Stimulated activated CD8-positive, alpha-beta memory T cell treated with anti-CD3 and anti-CD28 coated beads, Interleukin-12 subunit alpha, Interleukin-12 subunit beta, amount 100 ng/mL, for 4 hours (primary cell): ENCODE measurements at places on chromosomes 2 and 18.

- no peak for DNase-seq
These were observed 142.7 kb upstream of the DOCK10 start for GRCh38 chr2:225184948-225185347.

DNA sequence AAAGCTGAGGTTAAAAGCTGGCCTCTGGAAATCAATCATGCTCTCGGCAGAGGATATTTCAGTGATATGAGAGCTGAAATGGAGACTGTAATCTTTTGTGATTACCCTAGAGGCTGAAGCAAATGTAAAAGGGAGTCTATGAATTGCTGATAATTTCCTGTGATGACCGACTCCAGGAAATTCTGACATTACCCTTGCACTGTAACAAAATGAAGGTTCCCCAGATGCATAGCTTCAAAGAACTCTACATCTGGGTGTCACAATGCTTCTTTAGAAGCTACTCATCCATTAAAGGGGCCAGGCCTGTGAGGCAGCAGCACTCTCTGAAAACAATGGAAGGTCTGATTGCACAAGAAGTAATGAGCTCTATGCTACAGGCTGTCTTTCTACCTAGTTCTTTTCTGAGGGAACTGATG is 268.2 kb upstream of the SESTD1 start:
- no peak for DNase-seq

- DNase-seq = no peak
These were observed 49.8 kb downstream of the SLC4A5 start for GRCh38 chr2:74293191-74293991.

- DNase-seq = no peak
These were observed 97.2 kb upstream of the PKDCC start for GRCh38 chr2:41950666-41950960.

DNA sequence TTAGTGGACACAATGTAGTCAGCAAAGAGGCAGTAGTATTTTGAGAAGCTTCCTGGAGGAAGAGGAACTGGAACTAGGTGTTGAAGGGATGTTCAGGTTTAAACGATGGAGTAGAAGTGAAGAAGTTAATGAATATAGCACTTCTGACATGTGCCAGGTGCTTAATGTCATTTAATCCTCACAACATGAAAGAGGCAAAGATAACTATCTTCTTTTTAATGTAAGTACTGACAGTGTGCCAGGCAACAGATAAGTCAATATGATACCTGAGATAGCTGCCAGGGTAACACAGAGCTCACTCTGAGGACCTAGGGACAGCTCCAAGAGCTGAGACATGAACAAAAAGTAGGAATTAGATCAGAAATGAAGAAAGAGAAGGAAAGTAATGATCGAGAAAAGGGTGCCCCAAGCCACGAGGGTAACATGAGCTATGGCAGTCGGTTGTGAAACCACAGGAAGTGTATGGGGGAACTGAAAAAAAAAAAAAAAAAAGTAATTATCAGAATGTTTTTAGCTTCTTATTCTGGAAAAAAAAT is 140.7 kb downstream of the RNF144A start:
- DNase-seq = no peak

DNA sequence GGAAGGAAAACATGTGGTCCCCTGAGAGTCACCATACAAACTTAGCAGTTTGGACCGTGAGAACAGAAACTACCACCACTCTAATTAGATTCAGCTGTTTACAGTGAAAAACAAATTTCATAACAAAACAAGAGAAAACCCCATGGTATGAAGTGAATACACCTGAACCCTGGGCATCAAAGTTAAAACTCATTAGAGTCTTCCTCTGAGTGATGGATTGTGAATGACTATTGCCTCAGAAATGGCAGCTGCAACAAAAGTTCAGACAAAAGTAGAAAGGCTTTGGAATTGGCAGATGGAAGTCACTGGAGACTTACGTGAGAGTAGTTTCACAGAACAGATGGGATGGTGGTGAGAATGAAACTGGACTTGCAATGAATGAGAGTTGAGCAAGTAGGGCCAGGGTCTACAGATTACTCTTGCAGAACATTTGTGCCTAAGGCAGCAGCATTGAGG is 98.0 kb downstream of the AAK1 start:
- no peak for DNase-seq

GRCh38 chr2:189673661-189674373 is 653 bp upstream of the ANKAR start:
- DNase-seq = no peak

DNA sequence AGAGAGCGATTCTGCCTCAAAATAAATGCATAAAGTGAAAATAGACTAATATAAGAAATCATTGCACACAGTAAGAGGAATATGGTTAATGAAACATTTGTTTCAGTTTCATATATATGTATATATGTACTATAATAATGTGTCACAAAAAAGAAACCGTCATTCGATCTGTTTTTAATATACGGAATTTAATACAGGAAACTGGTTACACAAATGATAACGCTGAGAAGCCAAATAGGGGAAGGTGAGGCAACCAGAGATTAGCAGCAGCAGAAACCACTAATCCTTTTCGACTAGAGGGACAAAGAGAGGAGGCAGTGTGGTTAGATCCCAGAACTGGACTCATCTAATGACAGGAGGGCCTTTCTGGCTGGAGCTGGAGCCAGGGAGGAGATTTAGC is 64.2 kb upstream of the GREB1L start:
- no peak for DNase-seq

- no peak for DNase-seq
These were observed 38.9 kb downstream of the SETBP1 start for GRCh38 chr18:44719519-44720060.

DNA sequence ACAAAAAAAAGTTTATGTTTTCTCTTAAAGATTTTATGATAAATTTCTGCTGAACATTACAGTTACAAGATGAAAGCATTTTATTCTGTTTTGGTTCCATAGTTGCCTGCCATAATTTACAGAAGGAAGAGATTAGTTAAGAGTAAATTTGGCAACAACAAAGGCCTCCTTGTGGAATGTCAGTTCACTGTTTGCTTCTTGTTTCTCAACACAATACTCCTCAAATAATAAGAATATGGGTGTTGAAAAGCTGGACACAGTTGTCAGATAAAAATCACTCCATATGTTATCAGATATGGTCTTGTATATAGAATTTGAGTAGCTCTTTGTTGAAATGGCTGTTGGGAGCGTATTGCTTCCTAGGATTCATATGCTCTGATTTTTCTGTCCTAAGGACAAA is 359.5 kb downstream of the CPS1 start:
- no peak for DNase-seq

- no peak for DNase-seq
These were observed 1.3 kb downstream of the FMNL2 start for GRCh38 chr2:152336119-152336853.

DNA sequence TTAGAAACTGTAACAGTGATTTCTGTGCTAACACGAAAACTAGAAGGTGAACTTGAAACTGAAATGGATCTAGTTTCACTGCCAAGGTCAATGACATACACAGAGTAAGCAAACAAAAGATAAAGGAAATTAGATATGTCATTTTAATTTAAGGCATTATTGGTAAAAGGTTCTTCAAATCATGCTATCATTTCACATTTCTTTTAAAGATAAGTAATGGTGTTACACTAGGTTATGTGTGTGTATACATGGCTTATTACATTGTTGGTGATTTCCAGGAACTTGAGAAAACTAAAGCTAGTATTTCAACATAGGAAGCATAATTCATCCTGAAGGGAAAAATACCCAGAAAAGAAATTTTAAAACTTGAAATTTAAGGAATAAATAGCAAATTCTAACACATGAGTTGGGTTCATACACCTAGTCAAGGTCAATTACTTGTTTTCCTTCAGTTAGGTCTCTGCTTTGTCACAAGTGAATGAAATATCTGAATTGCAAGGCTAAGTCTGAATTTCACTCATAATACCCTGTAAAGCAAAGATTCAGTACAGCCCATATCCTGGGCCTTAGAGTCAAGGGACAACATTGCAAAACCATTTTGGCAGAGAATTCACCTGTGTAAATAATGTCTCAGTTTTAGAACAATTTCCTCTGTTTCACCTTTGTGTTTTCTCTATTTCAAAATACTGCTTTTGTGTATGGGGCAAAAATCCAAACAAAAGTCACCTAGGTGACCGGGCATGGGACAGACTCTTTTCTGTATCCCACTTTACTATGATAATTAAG is 141.6 kb downstream of the SRBD1 start:
- DNase-seq = no peak

DNA sequence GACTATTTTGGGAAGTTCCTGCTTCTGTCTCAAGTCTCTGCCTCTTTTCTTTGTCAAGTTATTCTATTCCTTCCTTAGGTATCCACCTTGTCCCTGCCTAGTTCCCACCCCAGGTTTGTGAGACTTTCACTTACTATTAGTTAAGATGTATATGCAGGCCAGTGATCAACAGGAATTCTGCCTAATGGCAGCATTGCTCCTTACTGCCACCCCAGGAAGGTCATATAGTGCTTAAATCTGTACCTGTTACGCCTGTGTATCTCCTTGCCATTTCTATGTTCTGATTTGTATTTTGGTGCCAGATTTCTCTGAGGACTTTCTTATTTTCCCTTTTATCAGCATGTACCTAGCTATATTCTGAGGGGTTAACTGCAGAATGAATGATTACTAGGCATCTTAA is 746.0 kb upstream of the TMEFF2 start:
- no peak for DNase-seq

GRCh38 chr18:63376538-63376937 is 9.5 kb upstream of the KDSR start:
- no peak for DNase-seq

DNA sequence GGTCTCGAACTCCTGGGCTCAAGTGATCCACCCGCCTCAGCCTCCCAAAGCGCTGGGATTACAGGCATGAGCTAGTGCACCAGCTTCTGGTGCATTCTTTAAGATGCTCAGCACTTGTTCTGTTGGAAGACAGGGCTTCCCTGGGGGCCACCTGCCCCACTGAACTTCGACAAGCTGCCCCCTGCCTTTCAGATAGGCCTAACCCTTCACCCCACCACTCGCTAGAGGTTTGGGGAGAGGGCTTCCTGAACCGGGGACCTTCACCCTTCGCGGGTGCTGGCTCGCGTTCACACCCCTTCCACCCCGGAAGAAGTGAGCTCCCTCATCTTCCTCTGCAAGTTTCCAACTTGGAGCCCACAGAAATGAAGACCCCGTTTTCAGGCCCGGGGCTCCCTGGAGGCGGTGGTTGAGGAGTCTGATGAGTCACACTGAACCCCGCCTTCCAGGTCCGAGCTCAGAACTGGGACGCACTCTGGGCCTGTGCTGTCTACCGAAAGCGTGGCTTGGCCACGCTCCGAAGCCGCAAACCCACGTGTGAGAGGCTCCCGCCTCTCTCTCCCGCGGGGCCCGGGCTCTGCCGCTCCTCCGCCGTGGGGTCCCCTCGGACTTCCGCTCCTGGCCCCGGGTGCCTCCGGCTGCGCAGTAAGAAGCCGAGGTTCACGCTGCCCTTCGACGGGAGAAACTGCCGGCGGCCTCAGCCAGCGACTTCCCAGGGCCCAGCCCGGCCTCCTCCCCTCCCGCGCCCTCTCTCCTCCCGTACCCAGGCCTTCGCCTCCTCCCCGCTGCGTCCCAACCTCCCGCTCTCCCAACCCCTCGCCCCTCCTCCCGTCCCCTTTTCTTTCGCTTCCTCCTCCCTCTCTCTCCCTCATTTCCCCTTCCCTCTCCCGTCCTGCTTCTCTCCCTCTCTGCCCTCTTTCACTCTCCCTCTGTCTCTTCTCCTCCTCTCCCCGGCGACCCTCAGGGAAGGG is 47.5 kb upstream of the SP3 start:
- DNase-seq = peak; percentile 30

DNA sequence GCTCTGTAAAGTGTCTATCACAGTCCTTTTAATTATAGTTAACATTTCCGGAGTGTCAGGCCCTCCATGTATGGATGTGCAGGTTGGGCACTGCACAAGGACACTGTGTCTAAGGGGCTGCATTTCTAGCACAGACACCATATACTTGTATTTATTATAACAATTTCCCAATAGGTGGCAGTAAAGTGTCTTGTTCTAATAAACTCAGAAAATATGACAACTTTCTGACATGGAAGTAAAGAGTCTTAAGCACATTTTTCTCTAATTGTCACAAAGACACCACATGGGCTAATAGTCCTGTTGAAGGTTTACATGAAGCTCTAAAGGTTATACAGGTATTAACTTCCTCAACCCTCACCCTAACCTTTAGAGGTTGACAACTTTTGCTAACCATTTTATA is 156.6 kb downstream of the DYSF start:
- DNase-seq = no peak

DNA sequence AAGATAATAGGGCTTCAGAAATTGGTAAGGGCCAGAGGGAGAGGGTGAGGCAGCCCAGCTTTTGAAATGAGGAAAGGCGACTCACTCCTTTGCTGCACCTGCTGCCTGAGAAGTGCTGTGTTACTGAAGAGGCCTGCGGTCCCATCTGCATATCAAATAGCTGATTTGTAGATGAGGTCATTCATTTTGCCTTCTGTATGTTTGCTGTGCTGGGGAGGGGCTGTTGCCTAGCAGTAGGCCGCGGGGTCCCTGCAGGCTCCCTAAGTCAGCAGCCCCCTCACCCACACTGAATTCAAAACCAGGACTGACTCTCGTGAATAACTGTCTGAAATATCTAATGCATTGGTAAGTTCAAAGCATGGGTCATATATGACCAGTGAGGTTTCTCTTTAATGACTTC is 377.2 kb downstream of the SOX11 start:
- DNase-seq = no peak

DNA sequence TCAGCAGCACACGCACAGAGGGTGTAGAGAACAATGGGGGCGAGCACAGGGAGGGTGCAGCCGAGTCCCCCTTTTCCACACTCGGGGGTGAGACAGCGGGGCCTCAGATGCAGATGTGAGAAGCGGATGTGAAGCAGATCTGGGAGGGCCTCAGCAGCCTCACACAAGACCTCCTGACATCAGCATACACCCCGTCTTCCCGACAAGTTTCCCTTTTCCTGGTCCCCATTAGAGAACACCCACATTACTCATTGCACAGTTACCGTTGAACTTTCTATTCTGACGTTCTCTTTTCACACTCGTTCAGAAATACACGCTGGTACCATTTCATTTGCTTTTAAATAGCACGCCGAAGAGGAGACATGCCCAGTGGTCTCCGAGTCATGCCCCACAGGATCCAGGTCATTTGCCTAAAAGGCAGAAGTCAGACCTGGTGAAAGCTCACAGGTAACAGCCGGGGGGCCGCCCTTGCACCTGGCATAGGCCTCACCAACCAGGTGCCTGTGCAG is 129.5 kb upstream of the ID2 start:
- no peak for DNase-seq

DNA sequence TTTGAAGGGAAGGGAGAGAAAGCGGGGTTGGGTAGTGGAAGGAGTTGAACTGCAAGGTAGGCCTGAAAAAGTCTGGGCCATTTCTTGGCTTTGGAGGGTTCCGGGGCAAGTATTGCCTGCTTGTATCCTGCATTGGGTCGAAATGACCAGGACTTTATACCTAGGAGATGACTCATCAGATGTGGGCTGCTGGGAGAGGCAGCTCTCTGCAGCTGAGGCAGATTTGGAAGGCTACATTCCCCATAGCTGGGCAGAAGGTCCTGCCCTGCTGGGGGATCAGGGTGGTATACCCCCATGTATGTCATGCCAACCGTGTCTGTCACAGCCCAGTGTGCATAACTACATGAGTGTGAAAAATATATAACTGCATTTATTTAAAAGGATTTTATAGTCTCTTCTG is 171.8 kb upstream of the SPRED2 start:
- no peak for DNase-seq

GRCh38 chr2:136207665-136208064 is 89.7 kb upstream of the CXCR4 start:
- DNase-seq = no peak

GRCh38 chr2:59297816-59298215 is 1056.7 kb upstream of the FANCL start:
- no peak for DNase-seq
